ENCODE measurements at places on chromosomes 1 and 21.

DNA sequence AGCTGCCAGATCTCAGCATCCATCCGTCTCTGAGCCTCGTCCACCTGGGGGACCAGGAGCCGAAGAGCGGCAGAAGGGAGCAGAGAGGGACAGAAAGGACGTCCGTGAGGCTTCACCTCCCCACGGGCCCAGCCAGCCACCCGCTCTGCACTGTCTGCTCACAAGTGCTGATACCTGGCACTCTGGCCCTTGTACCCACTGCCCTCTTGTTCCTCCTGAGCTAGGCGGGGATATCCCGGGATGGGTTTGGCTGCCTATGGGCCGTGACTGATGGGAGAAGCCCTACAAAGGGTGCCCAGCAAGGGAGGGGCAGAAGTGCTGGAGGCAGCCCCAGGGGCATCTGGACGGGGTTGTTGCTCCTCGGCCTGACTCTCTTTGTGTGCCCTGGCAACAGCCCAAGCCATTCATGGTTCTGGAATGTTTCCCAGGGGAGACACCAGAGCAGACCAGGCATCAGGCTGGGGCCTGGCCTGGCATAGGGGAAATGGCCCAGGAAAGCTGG lies 57.6 kb downstream of the LDLRAD2 start:
- DNase-seq, result peak; percentile 88

DNA sequence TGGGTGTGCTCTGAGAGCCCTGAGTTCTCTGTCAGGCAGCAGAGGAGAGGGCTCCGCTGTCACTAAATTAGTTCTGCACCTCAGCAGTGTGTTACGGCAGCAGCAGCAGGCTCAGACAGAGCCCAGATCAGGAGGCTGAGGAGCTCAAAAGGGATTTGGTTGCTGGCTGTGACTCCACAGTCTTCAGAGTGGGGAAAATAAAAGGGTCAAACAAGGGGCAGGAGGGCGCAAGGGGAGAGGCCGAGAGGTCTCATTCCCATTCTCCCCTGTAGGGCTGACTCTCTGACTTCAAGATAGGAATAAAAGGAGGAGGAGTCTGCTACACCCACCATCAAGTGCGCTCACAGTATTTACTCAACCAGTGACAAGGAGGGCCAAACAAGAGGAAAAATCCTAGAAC lies 9.2 kb upstream of the SLC45A3 start:
- DNase-seq, result no peak

DNA sequence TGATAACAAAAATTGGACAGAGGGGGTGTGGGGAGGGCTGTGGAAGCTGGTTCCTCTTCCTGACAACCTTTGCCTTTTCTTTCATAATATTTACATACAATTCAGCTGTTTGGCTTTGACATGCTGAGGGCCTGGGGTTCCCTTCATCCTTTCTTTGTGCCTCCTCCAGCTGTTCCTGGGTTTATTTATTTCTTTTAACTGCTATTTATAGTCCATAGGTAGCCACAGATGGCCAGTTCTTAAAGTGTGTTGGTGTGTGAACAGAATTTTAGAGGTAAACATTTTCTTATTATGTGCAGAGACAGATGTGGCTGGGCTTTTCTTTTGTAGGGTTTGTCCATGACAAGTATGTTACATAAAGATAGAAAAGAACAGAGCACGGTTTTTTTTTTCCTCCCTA lies 34.1 kb upstream of the CNIH3 start:
- no peak for DNase-seq

DNA sequence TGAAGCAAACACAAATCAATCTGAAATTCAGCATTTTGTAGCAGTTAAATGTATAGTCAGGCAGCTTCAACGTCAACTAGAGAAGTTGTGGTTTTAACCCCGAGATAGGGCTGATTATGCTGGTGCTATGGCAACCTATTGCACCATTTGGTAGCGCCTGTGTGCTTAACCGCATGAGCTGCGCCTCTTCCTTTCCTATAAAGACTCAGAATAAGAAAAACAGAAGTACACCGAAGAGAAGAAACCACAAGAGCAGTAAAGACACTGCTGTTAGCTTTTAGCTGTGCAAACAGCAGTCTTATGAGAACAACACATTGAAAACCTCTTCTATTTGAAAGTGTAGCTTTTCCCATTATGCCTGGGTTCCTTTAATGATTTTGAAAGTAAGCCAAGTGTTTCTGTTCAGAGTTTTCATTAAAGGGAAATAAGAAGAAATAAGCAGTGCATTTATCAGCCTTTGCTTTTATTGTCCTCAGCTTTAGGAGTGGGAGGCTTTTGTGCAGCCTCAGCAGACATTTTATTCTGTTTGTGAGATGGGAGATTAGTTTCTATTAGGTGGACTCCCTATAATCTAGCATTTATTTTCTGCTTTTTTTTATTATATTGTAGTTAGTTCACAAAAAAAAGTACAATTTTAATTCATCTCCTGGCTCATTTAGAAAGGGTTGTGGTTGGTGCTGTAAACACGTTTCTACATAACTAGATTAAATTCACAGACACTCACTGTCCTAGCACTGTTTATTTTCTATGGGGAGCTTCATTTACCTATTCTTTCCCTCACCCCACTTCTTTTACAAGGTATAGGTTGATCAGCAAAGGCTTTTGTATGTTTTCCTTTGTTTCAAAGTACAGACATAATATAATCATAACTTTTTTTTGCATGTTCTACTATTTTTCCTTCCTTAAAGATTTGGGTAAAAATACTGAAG lies 43.3 kb downstream of the PTPRC start:
- peak; percentile 87 for DNase-seq

DNA sequence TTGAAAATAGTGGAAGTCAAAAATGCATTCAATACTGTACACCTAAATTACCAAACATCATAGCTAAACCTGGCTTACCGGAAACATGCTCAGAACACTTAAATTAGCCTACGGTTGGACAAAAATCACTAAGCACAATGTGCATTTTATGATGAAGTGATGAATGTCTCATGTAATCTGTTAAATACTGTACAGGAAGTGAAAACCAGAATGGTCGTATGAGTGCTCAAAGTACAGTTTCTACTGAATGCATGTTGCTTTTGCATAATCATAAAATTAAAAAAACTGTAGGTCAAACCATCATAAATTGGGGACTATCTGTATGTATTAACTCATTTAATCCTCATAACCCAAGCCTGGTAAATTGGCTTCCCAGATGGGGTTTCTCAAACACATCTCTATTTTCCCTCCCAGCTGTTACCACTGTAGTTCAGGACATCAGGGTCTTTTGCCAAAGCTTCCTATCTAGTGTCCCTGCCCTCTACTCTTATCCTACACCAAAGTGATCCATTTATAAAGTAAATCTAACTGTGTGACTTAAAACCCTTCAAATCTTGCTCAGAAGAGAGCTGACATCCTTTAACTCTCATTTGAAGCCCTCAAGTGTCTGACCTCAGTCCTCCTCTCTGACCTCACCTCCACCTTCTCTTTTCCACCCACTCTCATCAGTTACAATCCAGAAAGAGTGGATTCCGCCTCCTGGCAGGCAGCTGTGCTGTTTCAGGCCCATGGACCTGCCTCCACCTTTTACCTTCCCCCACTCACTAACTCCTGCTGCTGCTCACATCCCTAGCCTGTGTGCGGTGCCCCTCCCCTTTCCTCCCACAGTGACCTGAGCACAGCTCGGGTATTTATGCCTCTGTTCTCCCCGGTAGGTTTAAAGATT lies 356.4 kb upstream of the ST6GALNAC5 start:
- DNase-seq, result no peak

GRCh38 chr1:164021813-164022212 lies 537.2 kb upstream of the PBX1 start:
- no peak for DNase-seq

- no peak for DNase-seq
These were observed 44.5 kb upstream of the HMGB4 start for GRCh38 chr1:33819290-33819912.

GRCh38 chr1:204581759-204582158 lies 65.6 kb downstream of the MDM4 start:
- no peak for DNase-seq

DNA sequence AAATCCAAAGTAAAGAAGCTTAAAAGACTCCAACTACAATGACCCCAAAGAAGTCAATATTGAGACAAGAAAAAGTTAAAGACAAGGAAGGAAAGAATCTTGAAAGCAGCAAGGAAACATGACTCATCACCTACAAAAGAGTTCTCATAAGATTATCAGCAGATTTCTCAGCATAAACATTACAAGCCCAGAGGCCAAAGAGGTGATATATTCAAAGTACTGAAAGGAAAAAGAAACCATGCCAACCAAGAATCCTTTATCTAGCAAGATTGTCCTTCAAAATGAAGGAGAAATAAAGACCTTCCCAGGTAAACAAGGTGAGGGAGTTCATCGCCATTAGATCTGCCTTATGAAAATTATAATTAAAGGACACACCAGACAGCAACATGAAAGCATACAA lies 49.8 kb downstream of the CSMD2 start:
- DNase-seq, result no peak

DNA sequence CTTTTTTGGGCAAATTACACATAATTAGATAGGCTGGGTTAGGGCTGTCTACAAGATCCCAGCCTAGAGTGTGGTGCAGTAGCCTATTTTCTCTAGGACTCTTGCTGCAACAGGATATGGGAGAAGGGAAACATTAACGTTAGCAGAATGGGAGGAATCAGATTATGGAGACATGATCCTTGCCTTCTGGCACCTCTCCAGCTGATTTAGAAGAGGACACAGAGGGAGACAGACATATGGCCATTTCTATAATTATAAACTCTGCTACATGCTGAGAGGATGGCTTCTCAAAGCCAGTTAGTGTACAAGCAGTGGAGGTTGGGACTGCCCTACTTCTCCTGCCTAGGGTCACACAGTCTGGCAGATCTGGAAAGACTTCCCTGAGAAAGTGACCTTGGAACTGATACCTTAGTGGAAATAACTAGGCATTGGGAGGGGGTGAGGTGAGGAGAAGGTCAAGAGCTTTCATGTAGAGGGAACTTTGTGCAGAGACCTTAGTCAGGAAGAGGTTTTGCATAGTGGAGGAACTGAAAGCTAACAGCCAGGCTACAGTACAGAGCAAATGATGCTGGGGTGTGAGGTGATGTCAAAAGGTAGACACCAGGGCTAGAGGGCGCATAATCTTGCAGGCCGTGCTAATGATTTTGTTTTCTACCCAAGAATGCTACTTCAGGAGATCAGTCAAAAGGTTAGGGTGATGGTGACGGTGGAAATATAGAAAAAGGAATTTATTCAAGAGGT lies 1.2 kb upstream of the CD1D start:
- no peak for DNase-seq

DNA sequence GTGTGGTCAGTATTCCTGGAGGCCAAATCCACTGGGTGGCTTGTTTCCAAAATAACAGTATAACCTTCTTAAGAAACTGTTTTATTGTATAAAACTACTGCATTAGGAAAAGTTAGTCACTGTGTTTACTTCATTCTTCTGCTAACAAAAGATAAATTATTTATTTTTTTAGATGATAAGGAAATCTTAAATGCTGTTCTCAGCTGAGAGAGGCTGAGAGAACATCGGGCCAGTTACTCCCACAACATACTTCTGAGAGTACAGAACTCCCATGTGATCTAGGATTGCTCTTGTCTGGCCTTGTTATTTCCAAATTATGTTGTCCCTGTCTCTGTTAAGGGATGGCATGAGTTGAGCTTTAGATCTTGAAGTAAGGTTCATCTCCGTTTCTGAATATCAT lies 96.7 kb upstream of the CXADR start:
- no peak for DNase-seq

- DNase-seq, result no peak
These were observed 8.9 kb upstream of the PDE9A start for GRCh38 chr21:42644223-42645208.

DNA sequence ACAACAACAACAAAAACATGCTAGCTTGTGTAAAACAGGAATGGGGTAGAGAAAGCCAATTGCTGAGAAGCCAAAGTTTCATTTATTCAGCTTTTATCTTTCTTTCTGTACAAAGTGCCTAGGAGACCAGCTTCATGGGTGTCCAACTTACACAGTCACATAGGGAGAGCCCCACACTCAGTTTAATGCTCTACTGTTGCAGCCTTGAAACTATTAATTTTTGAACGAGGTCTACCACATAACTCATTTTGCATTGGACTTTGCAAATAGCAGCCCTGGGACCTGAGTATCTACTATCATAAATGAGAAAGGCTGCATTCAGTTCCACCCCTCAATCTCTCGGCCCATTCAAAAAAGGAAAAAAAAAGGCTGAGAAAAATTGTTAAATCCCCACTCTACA lies 98.8 kb downstream of the ZNF644 start:
- no peak for DNase-seq

- peak; percentile 31 for DNase-seq
These were observed 53.7 kb upstream of the RIPK4 start for GRCh38 chr21:41820384-41821080.

GRCh38 chr1:10494418-10494753 lies 19.6 kb downstream of the PEX14 start:
- DNase-seq, result no peak

GRCh38 chr1:46453449-46453848 lies 36.2 kb upstream of the DMBX1 start:
- no peak for DNase-seq

DNA sequence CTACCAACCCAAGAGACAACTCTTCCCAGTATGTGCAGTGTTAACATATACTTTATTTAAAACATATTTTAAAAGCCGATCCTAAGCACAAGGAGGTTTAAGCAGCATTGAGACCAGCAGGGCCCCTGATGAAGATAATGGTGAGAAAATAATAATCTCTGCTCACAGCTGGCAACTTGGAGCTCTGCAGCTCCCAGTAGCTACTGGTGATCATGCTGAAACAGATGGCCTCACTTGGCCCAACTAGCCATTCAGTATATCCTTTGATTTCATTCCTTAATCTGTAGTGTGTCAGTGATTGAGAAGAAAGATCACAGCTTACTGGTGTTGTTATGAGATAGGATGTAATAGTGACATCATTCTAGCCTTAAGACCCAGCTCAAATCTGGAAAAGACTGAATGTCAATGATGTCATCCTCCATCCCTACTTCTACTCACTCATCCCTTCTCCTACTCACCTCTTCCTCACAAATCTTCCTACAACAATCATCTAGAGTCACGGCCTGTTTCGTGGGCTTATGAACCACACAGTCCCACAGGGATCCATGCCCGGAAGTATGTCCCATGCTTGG lies 817.9 kb downstream of the PLA2G4A start:
- DNase-seq, result no peak

- no peak for DNase-seq
These were observed 200.8 kb downstream of the RHOU start for GRCh38 chr1:228935855-228936727.

- no peak for DNase-seq
These were observed 22.0 kb upstream of the WDR26 start for GRCh38 chr1:224456637-224456953.

GRCh38 chr1:33501309-33501708 lies 28.9 kb downstream of the ZSCAN20 start:
- no peak for DNase-seq

DNA sequence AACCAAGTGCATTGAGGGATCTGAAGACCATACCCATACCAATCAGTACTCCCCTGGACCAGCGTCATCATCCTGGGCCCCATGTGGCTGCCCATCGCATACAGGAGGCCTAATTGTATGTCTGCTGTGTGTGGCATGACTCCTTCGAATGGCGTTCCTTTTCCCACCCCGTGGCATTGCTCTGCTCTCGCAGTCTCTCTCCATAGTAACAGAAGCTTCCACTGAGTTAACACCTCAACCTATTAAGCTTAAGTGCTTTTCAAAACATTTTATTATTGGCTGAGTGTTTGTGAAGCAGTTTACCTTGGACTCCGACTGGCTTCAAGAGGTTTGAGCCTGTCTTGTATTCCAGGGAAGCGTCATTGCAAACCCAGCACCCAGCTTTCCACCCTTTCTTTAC lies 187.1 kb upstream of the LMO4 start:
- DNase-seq, result no peak
